ENCODE measurements at places on chromosomes 2 and 18.

DNA sequence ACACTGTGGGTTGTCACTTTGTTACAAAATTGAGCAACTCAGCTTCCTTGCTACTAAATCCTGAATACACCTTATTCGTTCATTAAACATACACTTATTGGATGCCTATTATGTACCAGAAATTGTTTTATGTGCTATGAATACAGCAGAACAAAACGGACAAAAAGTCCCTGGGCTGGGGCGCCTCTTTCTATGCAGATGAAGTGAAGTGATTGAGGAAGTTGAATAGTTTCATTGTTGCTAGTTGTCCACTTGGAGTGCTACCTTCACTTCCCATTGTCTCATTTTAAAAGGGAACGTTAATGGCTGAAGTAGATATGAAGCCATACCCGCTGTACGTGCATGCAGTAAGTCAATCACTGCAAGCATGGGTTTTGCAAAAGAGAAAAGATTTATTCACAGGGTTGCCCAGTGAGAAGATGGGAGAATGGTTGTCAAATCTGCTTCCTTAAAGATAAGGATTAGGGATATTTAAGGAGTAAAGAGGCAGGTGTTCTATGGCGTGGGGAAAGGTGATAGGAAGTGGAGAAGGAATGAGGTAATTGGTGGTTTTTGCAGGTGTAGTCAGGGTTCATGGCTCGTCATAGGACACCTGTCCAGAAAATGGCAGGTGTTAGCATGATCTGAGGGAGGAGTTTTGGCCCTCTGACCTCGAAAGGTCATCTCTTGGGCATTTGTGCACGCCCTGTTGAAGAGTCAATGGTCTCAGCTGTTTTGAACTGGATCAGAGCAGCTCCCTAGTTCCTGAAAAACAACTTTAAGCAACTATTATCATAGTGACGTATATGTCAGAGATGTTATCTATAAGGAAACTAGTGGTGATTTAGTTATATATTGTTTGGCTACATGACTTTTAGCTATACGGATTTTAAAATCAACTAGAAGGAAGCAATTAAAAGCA is 23.5 kb downstream of the TRPM8 start:
- no peak for DNase-seq

DNA sequence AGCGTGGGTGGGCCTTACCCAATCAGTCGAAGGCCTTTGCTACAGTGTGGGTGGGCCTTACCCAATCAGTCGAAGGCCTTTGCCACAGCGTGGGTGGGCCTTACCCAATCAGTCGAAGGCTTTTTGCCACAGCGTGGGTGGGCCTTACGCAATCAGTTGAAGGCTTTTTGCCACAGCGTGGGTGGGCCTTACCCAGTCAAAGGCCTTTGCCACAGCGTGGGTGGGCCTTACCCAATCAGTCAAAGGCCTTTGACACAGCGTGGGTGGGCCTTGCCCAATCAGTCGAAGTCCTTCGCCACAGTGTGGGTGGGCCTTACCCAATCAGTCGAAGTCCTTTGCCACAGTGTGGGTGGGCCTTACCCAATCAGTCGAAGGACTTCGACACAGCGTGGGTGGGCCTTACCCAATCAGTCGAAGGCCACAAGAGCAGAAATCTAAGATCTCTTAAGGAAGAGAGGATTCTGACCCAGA is 16.3 kb upstream of the GAL3ST2 start:
- DNase-seq = no peak

- no peak for DNase-seq
Measured at GRCh38 chr18:2083691-2084090, 487.6 kb downstream of the METTL4 start.

- no peak for DNase-seq
Measured at GRCh38 chr18:51092117-51092516, 62.1 kb downstream of the SMAD4 start.

GRCh38 chr2:134943540-134943939 is 24.9 kb downstream of the CCNT2 start:
- DNase-seq = no peak

DNA sequence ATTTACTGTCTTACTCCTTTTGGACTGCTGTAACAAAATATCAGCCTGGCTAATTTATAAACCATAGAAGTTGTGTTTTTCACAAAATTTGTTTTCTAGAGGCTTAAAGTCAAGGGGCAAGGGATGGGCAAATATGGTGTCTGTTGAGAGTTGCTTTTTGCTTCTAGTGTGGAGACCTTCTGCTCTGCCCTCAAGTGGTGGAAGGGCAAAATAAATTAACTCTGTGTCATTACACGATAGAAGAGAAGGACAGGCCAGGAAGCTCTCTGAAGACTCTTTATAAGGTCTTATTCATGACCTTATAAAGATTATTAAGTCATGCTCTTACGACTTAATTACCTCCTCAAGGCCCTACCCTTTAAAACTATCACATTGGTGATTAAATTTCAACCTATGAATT is 181.2 kb upstream of the LRATD1 start:
- DNase-seq = no peak

GRCh38 chr2:172949522-172949921 is 126.1 kb upstream of the MAP3K20 start:
- DNase-seq = no peak

GRCh38 chr2:98025481-98026037 is 29.8 kb upstream of the TMEM131 start:
- DNase-seq = no peak

DNA sequence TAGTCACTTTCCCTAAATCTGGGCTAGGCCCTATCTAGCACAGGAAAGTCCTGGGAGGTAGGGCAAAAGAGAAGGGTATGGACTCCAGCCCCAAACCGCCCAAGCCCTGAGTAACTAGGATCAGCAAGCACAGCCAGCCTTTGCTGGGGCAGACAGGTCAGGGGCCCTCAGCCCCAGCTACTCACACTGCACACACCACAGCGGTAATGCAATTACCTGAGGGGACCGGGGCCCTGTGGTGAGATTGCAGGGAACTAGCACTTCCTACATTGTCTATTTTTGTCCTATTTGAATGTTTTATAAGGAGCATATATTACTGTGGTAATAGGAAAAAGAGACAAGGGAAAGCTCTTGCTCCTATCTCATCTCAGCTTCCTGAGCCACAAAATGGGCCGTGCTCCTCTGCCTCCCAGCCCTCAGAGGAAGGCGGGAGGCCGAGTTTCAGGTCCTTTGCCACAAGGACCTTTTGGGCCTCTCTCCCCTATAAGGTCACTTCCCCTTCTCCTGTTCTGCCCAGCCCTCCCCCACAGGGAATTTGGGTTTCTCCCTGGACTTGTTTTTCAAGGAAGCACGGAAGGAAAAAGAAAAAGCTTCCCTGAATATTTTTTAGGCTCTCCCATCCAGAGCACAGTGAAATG is 20.5 kb downstream of the RAB11FIP5 start:
- DNase-seq = no peak

Measured in dermis microvascular lymphatic vessel endothelial cell (primary cell).